GM12865 (cell line): ENCODE measurements at places on chromosomes 2 and 18.

DNA sequence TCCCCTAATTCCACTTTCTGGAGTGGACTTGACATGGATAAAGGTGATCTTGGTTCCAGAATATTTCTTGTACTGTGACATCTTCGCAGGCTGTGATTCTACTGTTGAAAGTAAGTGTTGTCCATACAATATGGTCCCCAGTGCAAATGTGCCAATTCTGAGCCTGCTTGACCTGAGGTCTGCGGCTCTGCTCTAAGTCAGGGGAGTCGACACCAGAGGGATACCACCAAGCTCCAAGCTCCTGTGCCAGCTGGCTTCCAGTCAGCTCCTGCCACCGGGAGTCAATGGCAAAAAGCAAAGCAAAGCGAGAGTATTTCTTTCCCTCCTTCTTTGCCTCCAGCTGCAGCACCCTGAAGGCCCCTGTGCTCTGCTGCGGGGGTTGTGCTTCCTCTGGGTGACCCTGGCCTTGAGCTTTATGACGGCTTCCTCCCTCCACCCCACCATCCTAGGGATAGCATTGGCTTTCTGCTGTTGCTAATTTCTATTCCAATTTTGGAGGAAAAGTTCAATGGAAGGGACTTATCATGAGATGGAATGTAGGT lies 50.4 kb downstream of the SLC35F5 start:
- DNase-seq, result no peak

GRCh38 chr2:118613737-118614136 lies 233.7 kb downstream of the EN1 start:
- no peak for DNase-seq

- DNase-seq, result no peak
These were observed 29.1 kb upstream of the SCLY start for GRCh38 chr2:238031751-238032150.

GRCh38 chr2:104758199-104758620 lies 95.7 kb upstream of the POU3F3 start:
- no peak for DNase-seq

- no peak for DNase-seq
These were observed 99.2 kb downstream of the PTPRM start for GRCh38 chr18:7666195-7666776.

DNA sequence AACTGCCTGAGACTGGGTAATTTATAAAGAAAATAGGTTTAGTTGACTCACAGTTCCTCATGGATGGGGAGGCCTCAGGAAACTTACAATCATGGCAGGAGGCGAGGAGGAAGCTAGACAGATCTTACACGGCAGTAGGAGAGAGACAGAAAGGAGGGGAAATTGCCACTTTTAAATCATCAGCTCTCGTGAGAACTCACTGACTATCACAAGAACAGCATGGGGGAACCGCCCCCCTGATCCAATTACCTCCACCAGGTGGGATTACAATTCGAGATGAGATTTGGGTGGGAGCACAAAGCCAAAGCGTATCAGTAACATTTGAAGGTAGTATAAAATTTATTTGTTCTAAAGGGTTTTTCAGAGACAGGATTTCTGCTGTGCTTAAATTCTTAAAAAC lies 5.4 kb downstream of the GALM start:
- DNase-seq, result no peak

- no peak for DNase-seq
These were observed 82.6 kb upstream of the HNMT start for GRCh38 chr2:137881711-137882110.

DNA sequence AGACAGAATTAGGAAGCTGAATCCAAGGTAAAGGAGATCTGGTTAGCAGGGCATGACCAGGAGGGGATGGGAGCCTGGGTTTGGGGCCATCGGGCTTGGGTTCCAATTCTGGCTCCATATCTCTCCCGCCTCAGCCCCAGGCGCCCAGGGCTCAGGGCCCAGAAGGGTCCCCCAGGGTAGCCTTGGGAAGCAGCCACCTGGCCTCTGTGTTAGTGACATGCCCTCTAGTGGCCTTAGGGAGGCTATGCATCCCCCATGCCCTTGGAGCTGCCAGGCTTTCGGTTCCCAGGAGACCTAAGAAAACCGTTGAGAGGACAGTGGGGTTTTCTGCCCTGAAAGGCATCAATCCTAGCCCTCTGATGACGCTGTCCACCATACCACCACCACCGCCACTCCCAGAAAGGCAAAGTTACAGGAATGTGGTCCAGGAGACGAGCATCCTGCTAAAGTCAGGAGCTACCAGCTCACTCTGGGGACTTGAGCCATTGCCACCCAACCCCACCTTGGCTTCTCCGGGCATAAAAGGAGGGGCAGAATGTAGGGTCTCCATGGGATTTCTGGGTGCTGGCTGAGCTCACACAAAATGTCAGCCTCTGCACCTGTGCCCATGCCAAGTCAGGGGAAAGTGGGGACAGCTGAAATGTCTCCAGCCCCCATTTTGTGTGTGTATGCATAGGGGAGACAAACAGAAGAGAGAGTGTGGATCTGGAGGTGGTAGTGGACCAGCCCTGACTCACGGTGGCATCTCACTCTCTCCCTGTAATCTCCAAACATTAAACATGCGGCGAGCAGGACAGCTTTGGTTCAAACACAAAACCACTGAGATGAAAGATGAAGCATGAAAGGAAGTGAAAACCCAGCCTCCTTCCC lies 56.5 kb downstream of the EMX1 start:
- DNase-seq, result peak; percentile 65

DNA sequence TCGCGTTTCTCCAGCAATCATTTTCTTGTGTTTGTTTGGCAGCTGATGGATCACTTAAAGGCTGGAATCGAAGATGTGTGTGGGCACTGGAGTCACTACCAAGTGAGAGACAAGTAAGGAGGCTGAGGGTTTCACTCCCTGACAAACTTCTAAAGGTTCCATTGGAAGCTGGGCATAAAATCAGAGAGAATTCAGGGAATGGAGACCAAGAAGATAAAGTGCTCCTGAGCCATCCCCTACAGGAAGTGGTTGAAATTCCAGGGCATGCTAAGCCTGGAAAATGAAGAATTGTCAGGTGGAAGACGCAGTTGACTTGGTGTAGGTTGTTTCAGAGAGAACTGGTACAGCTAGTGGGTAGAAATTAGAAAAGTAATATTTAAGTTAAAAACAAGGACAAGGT lies 39.1 kb downstream of the SLC9A4 start:
- DNase-seq, result no peak

DNA sequence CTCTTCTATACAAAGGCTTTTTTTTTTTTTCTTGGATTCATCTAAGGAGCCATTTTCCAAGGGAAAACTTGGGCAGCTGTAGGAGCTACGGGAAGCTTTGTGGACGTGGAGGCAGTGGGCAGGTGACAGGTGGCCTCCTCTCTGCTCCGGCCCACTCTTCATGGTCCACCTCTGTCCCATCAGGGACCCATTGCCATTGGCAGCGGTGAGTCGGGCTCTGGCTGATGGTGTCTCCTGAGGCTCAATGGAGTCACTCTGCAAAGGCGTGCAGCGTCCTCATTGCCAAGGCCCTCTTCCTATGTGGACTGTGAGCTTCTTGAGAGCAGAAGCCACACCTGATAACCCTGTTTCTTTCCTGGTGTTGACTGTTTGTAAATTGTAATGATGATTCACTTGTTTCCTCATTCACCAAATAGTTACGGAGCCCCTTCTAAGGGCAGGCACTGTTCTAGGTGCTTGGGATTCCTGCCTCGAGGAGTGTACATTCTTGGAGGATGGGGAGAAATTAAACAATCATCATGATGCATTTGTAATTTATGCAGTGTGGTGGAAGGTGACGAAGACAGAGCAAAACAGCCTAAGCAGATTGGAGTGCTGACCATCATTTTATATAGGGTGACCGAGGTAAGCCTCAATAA lies 240.3 kb upstream of the HS6ST1 start:
- no peak for DNase-seq

GRCh38 chr2:15334644-15335326 lies 226.3 kb downstream of the NBAS start:
- DNase-seq, result no peak

- DNase-seq, result no peak
These were observed 59.1 kb upstream of the PXDN start for GRCh38 chr2:1803217-1804110.

DNA sequence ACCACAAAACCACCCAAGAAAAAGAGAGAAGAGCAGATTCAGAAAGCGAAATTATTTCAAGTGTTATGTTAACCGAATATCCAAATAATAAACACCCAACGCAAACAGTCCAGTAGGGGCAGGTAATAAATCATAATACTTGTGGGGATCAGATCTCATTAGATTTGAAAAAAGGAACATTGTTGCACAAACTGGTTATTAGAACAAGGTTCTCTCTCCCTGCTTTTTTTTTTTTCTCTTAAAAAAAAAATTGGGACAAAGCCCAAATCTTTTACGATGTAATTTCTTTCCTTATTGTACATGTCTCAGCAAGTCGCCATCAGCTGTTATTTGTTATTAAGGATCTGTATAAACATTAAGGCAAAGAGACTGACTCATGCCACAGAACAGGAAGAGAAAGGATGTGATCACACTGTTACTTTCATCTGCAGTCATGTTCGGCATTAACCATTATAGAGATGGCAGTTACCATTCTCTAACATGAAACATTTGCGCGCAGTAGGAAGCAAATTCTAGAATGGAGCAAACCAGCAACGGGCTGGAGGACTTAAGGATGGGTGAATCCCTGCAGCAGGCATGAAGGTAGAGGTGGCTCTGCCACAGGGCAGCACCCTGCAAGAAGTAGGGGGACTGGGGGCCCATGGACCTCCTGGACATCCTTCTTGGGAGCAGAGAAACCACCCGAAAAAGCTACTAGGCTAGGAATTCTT lies 42.0 kb downstream of the EPHA4 start:
- DNase-seq, result no peak

DNA sequence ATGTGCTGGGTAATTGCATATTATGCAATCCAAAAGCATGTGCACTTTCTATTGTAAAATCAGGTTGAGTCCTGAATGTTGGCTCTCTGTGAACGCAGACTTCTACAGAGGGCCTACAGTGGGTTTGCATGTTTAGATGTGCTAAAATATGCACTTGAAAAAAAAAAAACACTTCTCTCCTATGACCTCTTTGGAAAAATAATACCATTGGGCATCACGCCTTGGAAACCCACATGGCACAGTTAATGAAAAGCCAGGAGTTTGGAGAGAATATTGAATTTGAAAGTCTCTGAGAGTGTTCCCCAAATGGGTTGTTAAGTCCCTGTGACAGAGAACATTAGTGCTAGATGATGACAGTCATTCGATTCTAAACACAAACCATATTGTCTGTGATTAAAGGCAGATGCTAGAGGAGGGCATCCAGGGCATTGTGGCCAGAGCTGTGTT lies 710.4 kb upstream of the PIK3C3 start:
- no peak for DNase-seq

DNA sequence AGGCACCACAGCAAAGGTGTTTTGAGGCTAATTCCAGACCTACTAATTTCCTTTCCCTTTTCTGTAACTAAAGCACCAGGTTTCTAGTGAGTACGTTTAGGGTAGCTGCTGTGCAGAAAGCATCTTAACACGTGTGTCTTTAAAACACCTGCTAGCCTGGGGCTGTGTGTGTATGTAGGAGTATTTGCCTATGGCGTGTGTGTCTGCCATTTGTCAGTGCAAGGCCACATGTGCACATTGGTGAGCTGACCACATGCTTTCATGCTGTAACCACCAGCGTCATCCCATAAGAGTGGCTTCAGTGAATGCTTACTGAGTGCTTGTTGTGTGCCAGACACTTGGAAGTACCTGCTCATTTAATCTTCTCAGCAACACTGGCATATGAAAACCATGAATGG lies 241.6 kb downstream of the SEPTIN10 start:
- DNase-seq, result no peak

DNA sequence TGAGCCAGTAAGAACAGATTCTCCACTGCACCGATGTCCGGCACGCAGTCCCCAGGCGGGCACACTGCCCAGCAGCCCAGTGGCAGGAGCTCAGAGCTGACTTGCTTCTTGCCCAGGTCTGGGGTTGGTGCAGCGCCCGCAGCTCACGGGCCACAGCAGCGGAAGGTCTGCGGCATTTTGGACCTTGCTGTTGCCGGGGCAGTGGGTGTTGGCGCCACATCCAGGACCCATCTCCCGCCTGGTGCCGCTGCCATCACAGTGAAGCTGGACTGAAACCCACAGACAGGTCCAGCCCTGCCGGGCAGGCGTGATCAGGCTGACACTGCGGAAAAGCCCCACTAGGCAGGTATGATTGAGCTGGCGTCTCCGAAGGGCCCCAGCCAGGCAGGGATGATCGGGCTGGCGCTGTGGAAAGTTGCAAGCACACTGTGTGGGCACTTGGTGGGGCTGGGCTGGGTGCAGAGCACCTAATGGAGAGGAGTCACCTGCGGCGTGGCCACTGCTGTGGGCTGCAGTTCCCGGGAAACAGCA lies 75.5 kb downstream of the SLC66A2 start:
- no peak for DNase-seq

DNA sequence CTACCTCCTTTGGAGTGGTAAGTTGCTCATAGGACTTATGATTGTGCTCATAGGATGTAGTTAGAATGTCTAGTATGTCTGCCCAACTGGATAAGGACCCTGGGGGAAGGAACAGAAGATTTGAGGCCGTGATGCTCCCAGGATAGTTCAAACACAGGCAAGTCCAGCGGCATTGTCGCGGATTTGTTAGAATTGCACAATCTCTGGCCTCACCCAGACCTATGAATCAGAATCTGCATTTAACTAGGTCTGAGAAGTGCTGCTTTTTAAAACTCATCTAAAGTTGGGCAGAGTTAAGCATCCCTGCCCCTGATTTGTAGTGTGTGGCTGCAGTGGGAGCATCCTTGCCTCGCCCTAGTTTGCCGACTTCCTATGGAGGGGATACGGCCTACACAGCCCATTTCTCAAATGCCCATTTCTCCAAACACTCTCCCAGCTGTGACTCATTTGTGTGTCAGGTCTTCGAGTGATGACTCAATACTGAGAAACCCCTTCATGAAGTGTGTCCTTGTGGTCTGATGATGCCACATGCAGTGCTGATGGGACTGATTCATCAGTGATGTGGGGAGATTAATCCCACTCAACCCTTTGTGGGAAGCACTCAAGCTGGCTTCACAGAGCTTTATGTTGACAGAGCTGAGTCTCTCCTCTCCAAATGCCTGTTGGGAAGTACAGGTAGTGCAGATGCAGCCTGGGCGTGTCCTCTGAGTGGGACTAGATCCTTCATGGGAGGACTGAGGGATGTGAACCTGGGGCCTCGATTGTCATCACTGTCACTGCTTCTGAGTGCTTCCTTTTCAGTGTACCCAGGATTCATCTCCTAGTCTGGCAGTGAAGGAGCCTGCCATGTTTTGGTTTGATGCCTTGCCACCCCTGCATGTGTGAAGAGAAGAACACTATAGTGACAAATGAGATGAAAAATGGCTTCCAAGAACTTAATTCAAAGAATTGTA lies 18.7 kb downstream of the SMIM21 start:
- no peak for DNase-seq

GRCh38 chr18:46711444-46711863 lies 45.4 kb downstream of the ST8SIA5 start:
- DNase-seq, result peak; percentile 29

GRCh38 chr2:238077292-238077691 lies 16.5 kb downstream of the SCLY start:
- DNase-seq, result no peak

- DNase-seq, result no peak
These were observed 8.6 kb upstream of the RPL37A start for GRCh38 chr2:216490061-216490460.
